ENCODE measurements at places on chromosomes 13 and 19. TPM values are rescaled to one million over a fixed set of nuclear protein-coding genes. Genes with fewer than 3 reads are reported as not detected.

Gene PNPLA6
- 82.1 TPM for total RNA-seq

Gene ZNF865
- 1.1 TPM for total RNA-seq

Gene ELL
- total RNA-seq, result 14.7 TPM

Gene CAPNS1
- total RNA-seq, result 343 TPM

Gene PTPRH
- 11.4 TPM for total RNA-seq

Gene SYNGR4
- not detected for total RNA-seq

Gene ZNF91
- total RNA-seq, result 20.2 TPM

Gene ARHGAP35
- 26.5 TPM for total RNA-seq

Gene TEKTIP1
- total RNA-seq, result not detected

Gene CBARP
- total RNA-seq, result 2.9 TPM

Gene RASIP1
- 2.9 TPM for total RNA-seq

Gene SIRT2
- total RNA-seq, result 45.9 TPM

Gene ATP4A
- not detected for total RNA-seq

Gene ZNF135
- total RNA-seq, result 0.78 TPM

Gene HPN
- not detected for total RNA-seq

Gene TNFRSF19
- total RNA-seq, result 2.0 TPM

Gene CYP4F12
- total RNA-seq, result 0.39 TPM

Gene SIGLEC11
- total RNA-seq, result not detected

Gene NR2C2AP
- total RNA-seq, result 9.6 TPM

Gene LRRC63
- total RNA-seq, result 0.37 TPM

Gene CYP4F8
- total RNA-seq, result not detected

Gene SLITRK5
- total RNA-seq, result not detected

Gene PSPN
- 0.73 TPM for total RNA-seq

Gene PPAN
- total RNA-seq, result 45.5 TPM

Gene KCNK6
- total RNA-seq, result 1.4 TPM

Gene ANKLE1
- 0.39 TPM for total RNA-seq

Gene GNG8
- not detected for total RNA-seq

Gene ZNF570
- total RNA-seq, result 4.7 TPM

Gene C13orf42
- not detected for total RNA-seq

Gene ENOX1
- 9.6 TPM for total RNA-seq

Gene ZNF160
- 39.5 TPM for total RNA-seq

Gene ZNF765
- 13.1 TPM for total RNA-seq

Gene ZNF98
- total RNA-seq, result 0.37 TPM

Gene IL27RA
- total RNA-seq, result 1.6 TPM

Gene ZNF558
- total RNA-seq, result 15.4 TPM

Gene CA11
- 1.1 TPM for total RNA-seq

Gene FGF21
- not detected for total RNA-seq
